ENCODE measurements at places on chromosomes 3 and 15. TPM values are rescaled to one million over a fixed set of nuclear protein-coding genes. Genes with fewer than 3 reads are reported as not detected.

The SNX22 gene
- 9.7 TPM for total RNA-seq

The HCN4 gene
- 6.6 TPM for total RNA-seq

The ST3GAL6 gene
- 25.7 TPM for total RNA-seq

The AHSG gene
- 0.63 TPM for total RNA-seq

The PRSS50 gene
- 0.31 TPM for total RNA-seq

The MAGEL2 gene
- total RNA-seq: 1.9 TPM

The DAPK2 gene
- total RNA-seq: 7.2 TPM

The TP63 gene
- total RNA-seq: 0.63 TPM

The SCG5 gene
- 134 TPM for total RNA-seq

The RNU5B-1 gene
- total RNA-seq: not detected

The CHDH gene
- total RNA-seq: 1.3 TPM

The TMEM158 gene
- total RNA-seq: 21.3 TPM

The SCAMP5 gene
- 70.7 TPM for total RNA-seq

The XYLB gene
- 10.3 TPM for total RNA-seq

The IQCH gene
- 2.8 TPM for total RNA-seq

The SYNPR gene
- total RNA-seq: 45.7 TPM

The CHRFAM7A gene
- 7.8 TPM for total RNA-seq

The CLSTN2 gene
- 33.2 TPM for total RNA-seq

The VPS8 gene
- 285 TPM for total RNA-seq

The TICRR gene
- total RNA-seq: 6.6 TPM

The TJP1 gene
- total RNA-seq: 80.4 TPM

The EPHB3 gene
- 5.3 TPM for total RNA-seq

The PRR23B gene
- total RNA-seq: not detected

The VWA5B2 gene
- total RNA-seq: 0.63 TPM

The ACTC1 gene
- total RNA-seq: under 0.01 TPM

The TMEM212 gene
- total RNA-seq: not detected

The CFAP92 gene
- total RNA-seq: 1.6 TPM

The CSPG4 gene
- 6.6 TPM for total RNA-seq

The CLRN1 gene
- not detected for total RNA-seq

The ASB14 gene
- total RNA-seq: not detected

The RTP3 gene
- total RNA-seq: not detected

The GPR15 gene
- not detected for total RNA-seq

The CCNB2 gene
- total RNA-seq: 9.7 TPM
